ENCODE measurements at places on chromosomes 4 and X.

DNA sequence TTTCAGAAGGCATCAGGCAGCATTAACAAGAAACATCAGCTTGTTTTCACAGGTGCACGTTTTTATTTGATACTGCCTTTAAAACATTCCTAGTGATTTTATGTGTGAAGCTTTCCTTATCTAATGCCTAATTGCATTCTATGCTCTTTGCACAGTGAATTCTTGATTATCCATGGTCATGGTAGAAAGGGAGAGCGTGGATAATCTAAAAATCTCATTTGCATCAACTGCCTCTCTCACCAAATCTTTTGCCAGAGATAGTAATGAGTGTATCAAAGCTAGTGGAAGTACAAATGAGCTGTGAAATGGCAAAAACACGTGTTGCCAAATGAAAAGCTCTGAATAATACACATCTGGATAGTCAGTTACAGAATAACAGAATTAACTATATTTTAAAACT is 170.5 kb downstream of the NAA11 start:
- DNase-seq: no peak

DNA sequence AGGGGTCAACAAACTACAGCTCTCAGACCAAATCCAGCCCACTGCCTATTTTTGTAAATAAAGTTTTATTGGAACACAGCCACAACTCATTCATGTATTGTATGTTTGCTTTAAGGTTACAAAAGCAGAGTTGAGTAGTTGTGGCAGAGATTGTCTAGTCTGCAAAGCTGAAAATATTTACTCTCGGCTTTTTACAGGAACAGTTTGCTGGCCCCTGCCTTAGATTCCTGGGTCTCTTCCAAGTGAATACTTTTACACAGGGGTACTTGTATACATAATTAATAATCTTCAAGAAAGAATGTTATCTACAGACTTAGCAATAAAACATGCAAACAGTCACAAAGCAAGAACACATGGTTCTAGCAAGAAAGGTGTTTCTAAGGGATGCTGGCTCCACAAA is 154.2 kb downstream of the AMELX start:
- no peak for DNase-seq

- no peak for DNase-seq
Measured at GRCh38 chr4:122635205-122635604, 14.3 kb upstream of the IL21 start.

- peak; percentile 40 for DNase-seq
Measured at GRCh38 chr4:26858035-26858918, 2.4 kb upstream of the STIM2 start.

GRCh38 chr4:184343502-184344177 is 126.0 kb upstream of the ENPP6 start:
- peak; percentile 69 for DNase-seq

DNA sequence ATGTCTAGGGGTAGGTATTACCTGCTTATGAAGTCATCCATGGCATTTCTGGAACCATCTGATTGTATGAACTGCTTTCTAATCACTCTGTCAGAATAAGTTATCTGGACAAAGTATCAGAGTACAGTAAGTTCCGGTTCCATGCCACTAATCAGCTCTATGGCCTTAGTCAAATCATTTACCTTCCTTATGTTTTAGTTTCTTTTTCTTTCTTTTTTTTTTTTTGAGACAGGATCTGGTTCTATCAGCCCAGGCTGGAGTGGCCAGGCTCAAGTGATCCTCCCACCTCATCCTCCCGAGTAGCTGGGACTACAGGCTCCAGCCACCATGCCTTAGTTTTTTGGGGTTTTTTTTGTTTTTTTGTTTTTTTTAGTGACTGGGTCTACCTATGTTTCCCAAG is 11.5 kb downstream of the XIAP start:
- no peak for DNase-seq
